ENCODE measurements at places on chromosomes 7 and 10.
A peak's percentile ranks its signal among the peaks of the same experiment; 100 is the strongest.

DNA sequence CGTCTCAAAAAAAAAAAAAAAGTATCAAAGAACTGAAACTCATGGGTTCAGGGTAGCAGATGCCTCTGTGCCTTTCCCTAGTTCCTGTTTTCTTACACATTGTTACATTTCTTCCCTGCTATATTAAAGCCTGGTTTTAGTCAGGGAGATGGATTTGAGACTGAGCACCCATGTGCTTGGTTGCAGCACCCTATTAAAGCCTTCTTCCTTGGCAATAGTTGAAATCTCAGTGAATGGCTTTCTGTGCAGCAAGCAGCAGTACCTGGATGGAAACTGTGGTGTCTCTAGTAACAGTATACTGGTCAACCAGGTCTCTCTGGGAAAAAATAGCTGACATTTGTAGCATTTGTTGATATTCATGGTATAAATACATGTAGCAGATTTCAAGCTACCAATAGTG is 331.1 kb downstream of the ANKRD30A start:
- no peak for DNase-seq

DNA sequence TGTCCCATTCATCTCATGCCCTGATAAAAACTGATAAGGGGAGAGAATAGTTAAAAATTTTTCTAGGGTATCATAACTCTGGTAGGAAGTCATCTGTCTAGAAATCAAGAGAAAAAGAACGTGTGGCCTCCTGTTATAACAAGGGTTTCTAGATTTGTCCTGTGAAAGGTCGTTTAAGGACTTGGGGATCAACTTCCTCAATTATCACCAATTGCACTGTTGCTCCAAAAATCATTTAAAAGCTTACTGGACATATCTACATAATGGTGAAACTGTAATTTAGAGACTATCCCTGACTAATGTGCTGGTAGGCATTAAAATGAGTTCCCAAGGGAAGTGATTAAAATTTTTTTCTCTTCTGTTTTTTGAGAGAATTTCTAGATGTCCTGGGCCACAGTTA is 58.2 kb downstream of the GPR141 start:
- DNase-seq: no peak

- DNase-seq: no peak
Observed at GRCh38 chr10:73478636-73479035, 17.2 kb downstream of the PPP3CB start.

GRCh38 chr7:114415064-114415989 is 712 bp downstream of the FOXP2 start:
- DNase-seq: no peak

GRCh38 chr7:22252016-22252415 is 104.9 kb downstream of the RAPGEF5 start:
- DNase-seq: no peak

- no peak for DNase-seq
Observed at GRCh38 chr7:104968648-104969047, 45.4 kb upstream of the KMT2E start.

DNA sequence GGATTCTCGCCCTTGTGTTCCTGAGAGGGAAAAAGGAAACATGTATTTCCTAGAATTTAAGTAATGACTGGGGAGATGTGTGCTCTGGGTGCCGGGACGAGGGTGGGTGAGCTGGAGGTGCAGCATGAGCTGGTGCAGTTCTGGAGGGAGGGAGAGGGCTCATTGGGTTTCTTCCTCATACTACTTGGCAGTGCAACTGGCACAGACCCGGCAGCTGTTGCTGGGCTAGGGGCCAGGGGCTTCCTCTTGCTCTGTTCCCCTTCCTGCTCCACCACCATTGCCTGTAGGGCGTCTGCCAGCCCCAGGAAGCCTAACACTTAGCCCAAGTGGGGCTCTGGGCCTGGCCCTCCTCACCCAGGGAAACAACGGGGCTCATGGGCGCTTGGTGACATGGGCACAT is 5.9 kb downstream of the RET start:
- DNase-seq: no peak

DNA sequence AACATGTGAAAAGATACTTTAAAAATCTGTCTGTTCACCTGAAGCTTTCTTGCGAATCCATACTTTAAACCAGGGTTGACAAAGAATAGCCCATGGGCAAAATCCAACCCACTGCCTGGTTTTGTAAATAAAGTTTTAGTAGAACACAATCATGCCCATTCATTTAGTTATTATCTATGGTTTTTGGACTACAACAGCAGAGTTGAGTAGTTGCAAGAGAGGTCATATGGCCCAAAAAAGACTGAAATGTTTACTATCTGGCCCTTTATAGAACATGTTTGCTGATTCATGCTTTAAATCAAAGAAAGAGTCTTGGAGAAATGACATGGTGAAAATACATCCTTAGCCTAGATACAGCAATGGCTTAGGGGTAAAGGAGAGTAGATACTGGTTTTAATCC is 356.2 kb downstream of the RNLS start:
- DNase-seq: no peak

GRCh38 chr7:4221043-4221442 is 461.1 kb upstream of the FOXK1 start:
- no peak for DNase-seq

GRCh38 chr10:88042160-88043100 is 179.0 kb downstream of the PTEN start:
- DNase-seq: peak; percentile 30

DNA sequence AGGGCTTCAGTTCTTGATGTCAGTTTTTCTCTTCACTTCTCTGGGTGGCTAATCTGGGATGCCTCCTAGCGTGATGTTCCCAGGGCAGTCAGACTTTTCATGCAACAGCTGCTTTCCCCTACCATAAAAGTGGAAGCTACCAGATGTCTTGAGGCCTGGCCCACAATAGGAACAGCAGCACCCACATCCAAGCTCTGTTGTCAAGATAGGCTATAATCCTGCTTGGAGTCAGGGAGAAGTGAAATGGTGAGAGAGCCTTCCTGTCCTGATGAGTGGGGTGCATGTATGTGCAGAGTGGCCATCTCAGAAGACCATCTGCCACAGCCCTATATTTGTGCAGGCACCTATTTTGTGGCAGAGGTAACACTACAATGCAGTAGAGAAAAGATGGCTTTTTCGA is 108.0 kb downstream of the HTR5A start:
- no peak for DNase-seq

DNA sequence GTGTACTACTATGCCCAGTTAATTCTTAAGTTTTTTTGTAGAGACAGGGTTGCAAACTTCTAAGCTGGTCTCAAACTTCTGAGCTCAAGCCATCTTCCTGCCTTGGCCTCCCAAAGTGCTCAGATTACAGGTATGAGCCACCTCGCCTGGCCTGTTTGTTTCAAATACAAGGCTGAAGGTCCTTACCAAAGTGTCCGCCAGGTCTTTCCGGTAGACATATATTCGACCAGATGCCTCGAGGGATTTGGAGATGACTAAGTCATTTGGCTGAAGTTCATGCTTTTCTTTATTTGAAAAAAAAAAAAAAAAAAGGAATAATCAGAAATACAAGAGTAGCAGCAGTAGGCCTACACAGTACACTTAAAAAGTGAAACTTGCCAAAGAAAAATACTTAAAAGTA is 204.5 kb upstream of the CDCA7L start:
- no peak for DNase-seq

DNA sequence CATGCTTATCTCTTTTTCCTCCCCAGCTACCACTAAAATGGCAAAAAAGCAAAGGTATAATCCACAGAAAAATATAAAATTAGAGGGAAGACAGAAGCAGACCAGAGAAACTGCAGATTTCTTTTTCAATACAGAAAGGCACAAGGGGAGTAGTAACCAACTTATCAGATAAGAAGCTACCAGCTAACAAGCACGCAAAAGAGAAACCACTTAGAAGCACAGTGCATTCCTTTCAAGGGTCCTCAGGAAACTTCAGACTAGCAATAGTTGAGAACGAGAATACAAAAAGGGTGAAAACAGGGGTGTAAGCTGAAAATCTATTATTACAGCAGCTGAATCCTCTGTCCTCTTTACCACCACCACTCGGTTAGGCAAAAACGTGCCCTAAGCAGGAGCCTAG is 9.9 kb upstream of the OR2A5 start:
- DNase-seq: no peak
